AG09309 (cell line): ENCODE measurements at places on chromosomes 2 and 18.

GRCh38 chr2:101114815-101115214 lies 36.4 kb downstream of the TBC1D8 start:
- no peak for DNase-seq

GRCh38 chr2:110729106-110729505 lies 3.3 kb upstream of the ACOXL start:
- no peak for DNase-seq

GRCh38 chr2:15287447-15288184 lies 273.5 kb downstream of the NBAS start:
- DNase-seq = no peak

- DNase-seq = no peak
These were observed 27.7 kb downstream of the LAMA3 start for GRCh38 chr18:23716966-23717365.

- no peak for DNase-seq
These were observed 578.3 kb downstream of the CMPK2 start for GRCh38 chr2:6287406-6287805.
